ENCODE measurements at places on chromosomes 11 and 22. TPM values are rescaled to one million over a fixed set of nuclear protein-coding genes. Genes with fewer than 3 reads are reported as not detected.

The HEPHL1 gene
- not detected for total RNA-seq

The BTG4 gene
- total RNA-seq: not detected

The SNX32 gene
- total RNA-seq: 20.7 TPM

The IFITM10 gene
- 0.94 TPM for total RNA-seq
